ENCODE measurements at places on chromosomes 2 and 18.

GRCh38 chr2:239731998-239732665, 293.0 kb downstream of the NDUFA10 start:
- DNase-seq, result no peak

GRCh38 chr2:145623136-145623535, 1103.2 kb upstream of the ZEB2 start:
- DNase-seq, result no peak

DNA sequence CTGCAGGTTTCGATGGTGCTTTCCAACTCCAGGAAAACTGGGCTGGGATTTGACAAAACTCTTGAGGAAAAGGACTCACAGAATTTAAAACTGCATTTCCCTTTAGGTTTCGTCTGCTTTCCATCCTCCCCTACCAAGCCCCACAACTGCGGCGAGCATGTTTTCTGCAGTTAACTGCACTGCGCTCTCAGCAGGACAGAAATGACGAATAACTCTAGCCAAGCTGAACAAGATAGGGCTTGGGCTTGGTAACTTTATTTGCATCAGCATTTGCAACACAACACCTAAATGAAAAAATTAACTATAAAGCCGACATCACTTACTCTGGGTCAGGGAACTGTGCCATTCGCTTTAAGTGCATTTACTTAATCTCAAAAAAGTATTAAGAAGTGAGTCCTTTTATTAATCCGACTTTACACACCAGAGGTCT, 669 bp upstream of the PIKFYVE start:
- peak; percentile 68 for DNase-seq

GRCh38 chr2:168726375-168726774, 76.1 kb upstream of the NOSTRIN start:
- no peak for DNase-seq

DNA sequence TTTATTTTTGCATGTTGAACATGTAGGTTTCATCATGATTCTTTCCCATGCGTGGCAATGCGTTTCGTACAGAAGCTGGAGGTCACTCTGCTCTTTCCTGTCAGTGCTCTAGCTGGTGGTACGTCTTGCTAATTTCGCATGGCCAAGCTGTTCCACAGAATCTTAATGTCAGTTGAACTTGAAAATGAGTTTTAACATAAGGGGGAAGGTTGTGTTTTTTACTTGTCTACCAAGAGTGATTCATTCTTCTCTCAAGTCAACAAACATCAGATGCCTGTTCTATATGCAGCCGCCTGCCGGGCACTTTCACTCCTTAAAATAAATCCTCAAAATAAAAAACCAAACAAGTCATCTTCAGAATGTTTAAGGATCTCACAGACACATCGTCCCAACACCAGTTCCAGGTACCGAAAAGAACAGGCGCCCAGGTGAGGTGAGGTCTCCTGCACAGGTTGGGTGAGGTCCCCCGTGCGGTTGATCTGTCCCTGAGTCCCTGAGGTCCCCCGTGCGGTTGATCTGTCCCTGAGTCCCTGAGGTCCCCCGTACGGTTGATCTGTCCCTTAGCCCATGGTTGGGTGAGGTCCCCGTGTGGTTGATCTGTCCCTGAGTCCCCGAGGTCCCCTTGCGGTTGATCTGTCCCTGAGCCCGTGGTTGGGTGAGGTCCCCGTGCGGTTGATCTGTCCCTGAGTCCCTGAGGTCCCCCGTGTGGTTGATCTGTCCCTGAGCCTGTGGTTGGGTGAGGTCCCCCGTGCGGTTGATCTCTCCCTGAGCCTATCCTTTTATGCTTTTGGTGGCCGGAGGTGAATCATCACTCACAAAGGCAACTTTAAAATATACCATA, 57.0 kb upstream of the KCNG2 start:
- no peak for DNase-seq

- DNase-seq, result peak; percentile 37
Measured at GRCh38 chr2:30149513-30149912, 2.7 kb downstream of the YPEL5 start.

GRCh38 chr2:46847185-46847710, 68.4 kb downstream of the MCFD2 start:
- DNase-seq, result no peak

DNA sequence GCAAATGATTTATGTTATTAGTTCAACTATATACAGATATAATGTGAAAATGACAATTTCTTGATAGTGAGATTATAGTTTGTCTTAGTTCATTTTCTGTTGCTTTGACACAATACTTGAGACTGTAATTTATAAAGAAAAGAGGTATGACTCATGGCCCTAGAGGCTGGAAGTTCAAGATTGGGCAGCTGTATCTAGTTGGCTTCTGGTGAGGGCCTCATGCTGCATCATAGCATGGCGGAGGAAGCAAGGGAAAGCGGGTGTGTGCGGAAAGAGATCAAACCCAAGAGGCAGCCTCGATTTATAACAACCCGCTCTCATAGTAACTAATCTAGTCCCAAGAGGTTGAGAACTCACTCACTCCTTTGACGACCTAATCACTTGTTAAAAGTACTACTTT, 11.4 kb downstream of the PLEKHA3 start:
- DNase-seq, result no peak

DNA sequence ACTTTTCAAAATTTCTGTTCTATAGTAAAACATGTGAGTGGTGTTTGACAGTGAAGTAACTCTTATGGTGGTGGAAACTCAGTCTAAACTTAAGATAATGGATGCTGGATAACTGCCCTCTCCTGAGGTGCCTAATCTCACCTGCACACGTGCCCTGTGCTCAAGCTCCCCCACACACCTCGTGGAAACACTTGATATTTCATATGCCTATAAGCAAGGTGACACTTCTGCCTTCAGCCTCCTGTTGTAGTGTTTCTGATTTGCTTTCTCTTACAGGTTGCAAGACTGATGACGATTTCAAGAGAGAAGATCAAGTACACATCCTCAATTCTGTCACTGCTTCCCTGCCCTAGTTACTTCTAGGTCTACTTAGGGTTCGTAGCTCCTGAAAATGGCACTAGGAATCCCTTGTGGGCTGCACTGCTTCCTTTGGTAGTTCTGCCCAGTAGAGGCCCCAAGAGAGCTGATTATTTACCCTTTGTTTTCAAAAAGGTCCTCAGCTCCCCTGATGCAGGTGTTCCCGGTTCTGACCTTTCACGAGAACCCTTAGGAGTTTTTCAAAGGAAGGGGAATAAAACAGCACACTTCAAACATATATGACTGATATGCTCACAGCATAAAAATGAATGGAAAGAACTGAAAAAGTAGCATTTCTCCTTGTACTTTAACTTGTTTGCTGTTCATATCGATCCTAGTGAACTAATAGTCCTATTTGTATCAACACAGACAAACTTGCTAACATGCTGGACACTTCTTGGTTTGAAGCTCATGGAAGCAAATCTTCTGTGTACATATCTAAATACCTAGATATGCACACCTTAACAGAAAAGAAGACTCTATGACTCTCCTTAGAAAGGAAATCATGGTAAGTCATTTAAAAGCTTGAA, 6.7 kb downstream of the CAVIN2 start:
- DNase-seq, result no peak

GRCh38 chr2:203018181-203018580, 3.5 kb downstream of the NBEAL1 start:
- DNase-seq, result no peak

DNA sequence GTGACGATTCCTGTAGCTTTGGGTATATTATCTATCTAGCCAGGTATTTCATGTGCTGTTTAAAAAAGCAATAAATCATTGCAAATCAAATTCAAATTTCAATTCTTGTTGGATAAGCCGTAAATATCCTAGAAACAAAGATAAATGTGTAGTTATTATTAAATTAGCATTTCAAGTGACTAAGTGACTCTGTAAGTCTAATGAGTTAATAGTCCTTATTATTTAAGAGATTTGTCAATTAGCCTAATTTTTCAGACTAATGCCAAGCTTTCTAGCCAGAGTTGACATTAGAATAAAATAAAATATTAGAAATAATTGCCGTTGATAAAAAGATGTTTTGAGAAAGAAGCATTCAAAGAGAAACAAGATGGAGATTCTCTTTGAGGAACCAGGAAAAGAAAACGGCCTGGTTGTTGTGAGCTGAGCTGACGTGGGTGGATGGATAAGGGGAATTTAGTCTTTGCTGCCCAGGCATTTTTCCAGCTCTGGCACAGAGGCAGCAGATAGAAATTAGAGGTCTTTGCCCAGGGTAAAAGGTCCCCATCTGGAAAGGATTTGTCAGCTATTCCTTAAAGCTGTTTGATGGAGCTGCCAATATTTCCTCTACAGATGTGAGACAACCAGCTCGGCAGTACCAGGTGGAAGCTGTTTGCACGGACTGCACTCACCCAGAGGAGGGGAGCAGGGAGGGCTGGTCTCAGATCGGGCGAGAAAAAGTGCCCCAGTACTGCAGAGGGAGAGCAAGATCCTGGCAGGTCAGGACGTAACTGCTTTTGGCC, 117.3 kb upstream of the SEC11C start:
- DNase-seq, result no peak

GRCh38 chr2:66495788-66496640, 61.1 kb downstream of the MEIS1 start:
- DNase-seq, result no peak

DNA sequence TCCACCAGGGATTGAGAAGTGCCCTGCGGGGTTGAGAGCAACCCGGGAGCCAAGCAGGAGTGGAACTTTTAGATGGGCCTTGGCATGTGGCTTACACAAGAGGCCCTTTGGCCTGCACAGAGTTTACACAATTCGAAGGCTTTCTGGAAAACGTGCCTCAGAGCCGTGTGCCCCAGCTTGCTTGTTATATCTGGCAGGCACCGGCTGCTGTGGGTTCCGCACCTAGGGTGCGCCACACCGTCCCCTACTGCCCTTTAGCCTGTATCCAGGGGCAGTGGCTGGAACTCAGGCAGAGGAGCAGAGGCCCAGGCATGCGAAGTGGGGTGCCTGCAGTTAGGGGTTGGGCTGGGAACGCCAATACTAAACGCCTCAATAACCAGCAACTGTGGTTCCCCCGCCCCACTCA, 32.9 kb upstream of the EDAR start:
- no peak for DNase-seq

- no peak for DNase-seq
Measured at GRCh38 chr2:175950512-175950911, 51.6 kb downstream of the LNPK start.

- no peak for DNase-seq
Measured at GRCh38 chr2:212193056-212193455, 345.5 kb downstream of the ERBB4 start.

DNA sequence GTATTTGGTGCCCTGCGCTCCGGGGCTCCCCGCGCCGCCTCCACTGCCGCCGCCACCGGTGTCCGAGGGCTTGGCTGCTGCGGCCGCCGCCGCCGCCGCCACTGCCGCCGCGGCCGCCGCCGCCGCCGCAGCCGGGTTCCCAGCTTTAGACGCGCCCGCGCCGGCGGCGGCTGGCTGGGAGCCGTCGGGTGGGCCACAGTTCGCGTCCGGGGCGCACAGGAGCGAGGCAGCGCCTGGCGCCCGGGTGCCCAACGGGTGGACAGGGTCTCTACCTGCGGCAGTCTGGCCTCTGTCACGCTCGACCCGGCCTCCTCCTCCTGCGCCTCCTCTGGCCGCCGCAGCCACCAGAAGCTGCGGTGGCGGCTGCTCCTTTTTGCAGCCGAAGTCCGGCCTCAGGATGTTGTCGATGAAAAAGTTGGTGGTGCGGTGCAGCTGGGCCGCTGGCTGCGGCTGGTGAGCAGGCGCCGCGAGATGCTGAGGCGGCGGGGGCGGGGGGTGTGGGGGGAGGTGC, 951 bp downstream of the EN1 start:
- DNase-seq, result no peak

DNA sequence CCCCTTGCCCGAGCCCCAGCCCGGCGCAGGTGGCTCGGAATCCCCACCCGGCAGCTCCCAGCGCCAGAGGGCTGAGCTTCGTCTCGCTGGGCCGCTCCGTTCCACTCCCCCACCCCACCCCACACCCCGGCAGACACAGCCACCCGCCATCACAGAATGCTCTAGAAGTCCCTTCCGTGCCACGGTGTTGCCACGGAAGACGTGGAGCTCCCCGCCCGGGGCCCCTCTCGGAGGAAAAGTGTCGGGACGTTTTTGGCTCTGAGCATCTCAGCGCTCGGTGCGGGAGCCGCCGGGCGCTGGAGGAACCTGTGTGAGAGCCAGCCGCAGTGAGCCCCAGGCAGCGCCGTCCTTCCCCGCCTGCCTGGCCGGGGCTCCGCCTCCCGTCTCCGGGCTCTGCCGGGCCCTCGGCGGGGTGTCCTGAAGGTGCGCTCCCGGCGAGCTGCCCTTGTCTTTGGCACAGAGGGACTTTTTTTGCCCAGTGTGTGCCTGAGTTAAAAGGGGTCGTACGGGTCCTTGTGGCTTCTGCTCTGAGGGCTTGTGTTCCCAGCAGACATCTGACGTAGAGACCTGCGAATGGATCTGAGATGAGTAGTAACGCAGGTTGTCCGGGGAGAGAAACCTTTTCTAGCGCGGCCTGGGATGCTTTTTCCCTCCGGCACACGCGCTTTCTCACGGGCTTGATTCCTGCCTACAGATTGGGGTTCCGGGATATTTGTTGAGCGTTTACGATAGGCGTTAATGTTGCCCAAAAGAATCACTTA, 1.8 kb downstream of the ZCCHC2 start:
- peak; percentile 65 for DNase-seq
